ENCODE measurements at places on chromosomes 11 and 22.

DNA sequence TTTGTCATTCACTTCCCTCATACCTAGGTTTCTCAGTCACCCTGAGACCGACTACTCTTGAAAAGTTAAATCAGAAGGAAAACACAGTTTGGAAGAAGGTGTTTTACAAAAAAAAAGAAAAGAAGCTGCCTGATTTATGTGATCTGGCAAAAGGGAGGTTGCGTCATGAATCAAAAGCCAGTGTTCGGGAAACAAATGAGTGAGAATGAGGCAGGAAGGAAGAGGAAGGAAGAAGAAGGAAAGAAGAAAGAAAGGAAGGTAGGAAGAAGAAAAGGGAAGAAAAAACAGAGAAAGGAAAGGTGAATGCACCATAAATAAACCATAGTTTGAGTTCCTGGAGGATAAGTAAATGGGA lies 314.6 kb downstream of the BLID start:
- DNase-seq = no peak

DNA sequence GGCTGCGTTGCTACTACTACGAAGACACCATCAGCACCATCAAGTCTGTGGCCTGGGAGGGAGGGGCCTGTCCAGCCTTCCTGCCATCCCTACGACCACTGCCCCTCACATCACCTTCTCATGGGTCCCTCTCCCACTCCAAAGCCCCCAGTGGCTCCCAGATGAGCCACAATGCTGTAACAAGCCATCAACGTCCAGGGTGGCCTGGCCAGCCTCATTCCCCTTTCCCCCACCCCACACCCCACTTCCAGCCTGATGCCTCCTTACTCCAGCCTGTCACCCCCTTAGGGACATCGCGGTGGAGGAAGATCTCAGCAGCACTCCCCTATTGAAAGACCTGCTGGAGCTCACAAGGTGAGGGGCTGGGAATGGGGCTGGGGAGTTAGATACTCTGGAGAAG lies 14.9 kb downstream of the NCF4 start:
- no peak for DNase-seq

DNA sequence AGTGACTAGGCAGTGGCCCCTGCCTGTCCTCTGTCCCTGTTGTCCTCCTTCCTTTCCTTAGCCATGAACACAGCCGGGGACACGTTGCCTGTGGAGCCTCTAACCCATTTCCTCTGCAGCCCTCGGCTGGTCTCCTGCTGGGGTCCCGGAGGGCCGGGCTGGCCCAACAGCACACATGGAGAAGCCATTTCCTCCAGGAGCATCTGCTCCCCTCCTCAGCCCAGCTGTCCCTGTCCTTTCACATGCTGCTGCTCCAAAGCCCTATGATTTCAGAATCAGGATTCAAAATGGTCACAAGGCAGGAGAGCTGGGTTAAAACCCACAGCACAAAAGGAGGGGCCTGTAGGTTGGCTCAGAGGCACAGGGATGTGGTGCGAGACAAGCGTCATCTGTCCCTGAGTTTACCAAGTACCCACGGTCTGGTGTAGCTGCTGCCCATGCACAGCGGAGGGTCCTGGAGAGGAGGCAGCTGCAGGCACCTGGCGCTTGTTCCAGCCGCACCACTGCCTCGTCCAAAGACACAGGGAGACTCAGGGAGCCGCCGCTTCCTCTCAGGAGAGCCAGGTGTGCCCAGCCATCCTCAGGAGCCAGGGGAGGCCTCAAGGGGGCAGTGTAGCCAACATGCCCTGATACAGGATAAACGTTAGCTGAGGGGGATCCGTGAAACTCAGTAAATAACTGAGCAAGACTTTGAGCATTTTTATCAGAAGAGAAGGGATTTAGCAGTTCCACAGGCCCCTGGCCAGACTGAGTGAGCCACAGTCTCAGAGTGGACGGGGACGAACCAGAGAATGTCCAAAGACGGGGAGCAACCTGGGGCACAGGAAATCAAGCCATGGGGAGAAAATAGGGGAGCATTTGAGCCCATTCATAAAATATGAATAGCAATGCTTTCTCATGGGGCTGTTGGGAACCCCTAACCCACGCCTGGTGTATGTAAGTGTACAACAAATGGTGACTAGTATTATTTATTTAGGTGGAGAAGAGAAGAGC lies 3.9 kb upstream of the VSIG10L2 start:
- DNase-seq = peak; percentile 54

- DNase-seq = no peak
Observed at GRCh38 chr11:15568440-15568839, 453.7 kb downstream of the INSC start.

DNA sequence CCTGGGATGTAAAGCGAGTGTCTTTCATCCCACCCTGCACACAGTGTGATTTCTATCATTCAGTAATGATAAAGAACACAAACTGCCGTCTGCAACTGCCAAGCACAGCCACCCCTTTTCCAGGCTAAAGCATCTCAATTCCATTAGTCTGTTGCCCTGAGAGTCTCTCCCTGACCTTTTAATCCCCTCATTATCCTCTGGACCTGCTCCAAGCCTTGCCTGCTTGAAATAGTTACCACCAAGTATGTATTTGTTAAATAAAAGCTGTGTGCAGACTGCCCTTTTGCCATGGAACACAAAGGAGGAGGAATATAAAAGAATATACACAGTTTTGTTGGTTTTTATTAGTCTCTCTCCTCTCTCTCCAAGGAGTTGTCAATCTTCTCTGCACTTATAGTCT lies 13.0 kb downstream of the GRAP2 start:
- DNase-seq = no peak

- peak; percentile 18 for DNase-seq
Observed at GRCh38 chr11:127470306-127470884, 469.8 kb upstream of the KIRREL3 start.

DNA sequence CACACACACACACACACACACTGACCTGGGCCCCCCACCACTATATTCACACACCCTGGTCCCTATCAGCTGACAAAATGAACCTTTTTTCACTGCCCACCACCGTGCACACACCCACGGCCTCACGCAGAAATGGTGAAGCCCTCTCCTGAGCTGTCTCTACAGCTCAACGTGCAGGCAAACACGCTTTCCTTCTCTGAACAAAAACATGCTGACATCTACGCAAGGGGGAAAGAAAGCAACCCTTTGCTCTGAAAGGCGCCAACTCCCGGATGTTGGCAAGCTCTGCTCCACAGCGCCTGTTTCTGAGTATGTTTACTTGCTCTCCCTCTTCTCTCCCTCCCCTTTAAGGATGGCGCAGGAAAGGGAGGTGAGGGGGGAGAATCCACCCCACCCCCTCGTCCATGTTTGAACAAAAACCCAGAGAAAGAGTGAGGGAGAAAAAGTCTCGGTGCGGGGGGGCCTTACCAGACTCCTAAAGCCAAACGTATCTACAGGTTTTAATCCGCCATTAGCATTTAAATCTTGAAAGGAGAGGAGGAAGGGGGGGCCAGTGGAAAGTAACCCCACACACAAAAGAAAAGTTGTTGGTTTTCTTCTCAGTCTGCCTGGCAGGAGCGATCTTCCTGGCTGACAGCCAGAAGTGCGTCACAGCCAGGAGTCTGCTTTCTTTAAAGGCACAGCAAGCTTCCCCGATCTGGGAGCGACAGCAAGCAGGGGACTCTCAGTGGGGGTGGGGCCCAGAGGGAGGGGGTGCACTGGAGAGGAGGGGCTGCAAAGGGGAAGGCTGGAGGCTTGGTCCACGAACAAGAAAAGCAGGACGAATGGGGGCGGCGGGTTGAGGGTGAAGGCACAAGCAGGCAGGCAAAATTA lies 39.6 kb downstream of the NUMA1 start:
- peak; percentile 90 for DNase-seq

GRCh38 chr11:48001438-48002021 lies 21.2 kb downstream of the PTPRJ start:
- DNase-seq = no peak

- DNase-seq = no peak
Observed at GRCh38 chr11:35937700-35938099, 6.2 kb upstream of the LDLRAD3 start.

- DNase-seq = no peak
Observed at GRCh38 chr22:31954535-31955523, 10.5 kb downstream of the YWHAH start.

GRCh38 chr11:134560066-134560465 lies 148.0 kb upstream of the B3GAT1 start:
- no peak for DNase-seq

DNA sequence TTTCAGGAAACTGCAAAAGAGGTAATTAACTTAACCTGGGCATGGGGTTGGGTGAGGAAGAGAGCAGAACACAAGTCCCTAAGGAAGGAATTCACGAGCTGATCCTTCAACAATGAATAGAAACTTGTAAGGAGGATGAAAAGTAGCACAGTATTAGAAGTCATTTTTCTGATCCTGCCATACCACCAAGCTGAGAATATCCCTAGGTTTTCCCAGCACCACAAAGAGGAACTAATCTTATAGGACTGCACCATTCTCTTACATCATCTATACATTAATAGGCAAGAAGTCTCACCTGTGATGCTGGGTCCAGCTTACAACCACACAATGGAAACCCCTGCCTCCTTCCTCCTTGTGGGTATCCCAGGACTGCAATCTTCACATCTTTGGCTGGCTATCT lies at the start of gene OR52I1:
Gene OR52I1, plus strand, starts transcription at position 301 of the 400 bp plus-strand sequence. Its CDS starts 0 bp downstream, at position 301.
- no peak for DNase-seq

Measured in urothelium cell line (cell line).